ENCODE measurements at places on chromosomes 12 and 14.

- no peak for DNase-seq
Measured at GRCh38 chr12:31961137-31961536, 1.9 kb downstream of the RESF1 start.

- DNase-seq, result peak; percentile 20
Measured at GRCh38 chr12:51262758-51263177, 7.4 kb downstream of the SMAGP start.

- no peak for DNase-seq
Measured at GRCh38 chr12:117360222-117360550, 1.2 kb downstream of the NOS1 start.

- DNase-seq, result peak; percentile 79
Measured at GRCh38 chr14:34462132-34462893, at the start of gene SPTSSA. SPTSSA (minus strand) TSS chr14:34462240; CDS start chr14:34462207, 33 bp downstream.

DNA sequence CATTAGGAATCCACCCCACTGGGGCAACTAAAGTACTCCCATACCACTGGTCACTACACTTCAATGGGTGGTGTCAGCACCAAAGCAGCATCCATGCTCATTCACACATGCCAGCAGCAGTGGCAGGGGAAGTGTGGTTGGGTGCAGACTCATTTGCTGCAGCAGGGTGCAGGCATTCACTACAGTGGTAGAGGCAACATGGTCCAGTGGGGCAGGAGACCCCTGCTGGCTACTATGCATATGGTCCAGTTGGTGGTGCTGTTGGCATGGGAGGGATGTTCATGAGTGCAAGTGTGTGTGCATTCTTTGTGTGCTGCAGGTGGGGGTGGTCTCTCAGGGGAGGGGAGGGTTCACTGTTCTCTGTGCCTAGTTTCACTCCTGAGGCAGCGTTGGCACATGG is 908.4 kb upstream of the NOVA1 start:
- DNase-seq, result no peak

GRCh38 chr12:4822572-4822971 is 87.1 kb upstream of the KCNA1 start:
- no peak for DNase-seq

- DNase-seq, result no peak
Measured at GRCh38 chr14:71181215-71182003, 274.1 kb downstream of the PCNX1 start.

GRCh38 chr14:99899578-99900178 is 106.5 kb downstream of the EML1 start:
- no peak for DNase-seq

GRCh38 chr12:4454315-4454860 is 8.8 kb upstream of the FGF6 start:
- DNase-seq, result no peak

DNA sequence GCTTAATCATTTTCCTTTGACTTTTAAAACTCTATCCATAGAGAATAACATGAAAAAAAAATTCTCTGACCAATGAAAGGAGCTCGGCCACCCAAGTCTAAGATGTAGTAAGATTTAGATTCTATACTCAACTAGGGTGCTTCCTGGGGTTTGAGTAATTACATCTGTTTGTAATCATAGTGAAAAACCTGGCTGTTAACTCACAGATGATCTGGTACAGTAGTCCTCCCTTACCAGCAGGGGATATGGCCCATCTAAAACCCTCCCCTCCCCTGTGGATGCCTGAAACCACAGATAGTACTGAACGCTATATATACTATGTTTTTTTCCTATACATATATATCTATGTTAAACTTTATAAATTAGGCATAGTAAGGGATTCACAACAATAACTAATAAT is 89.2 kb downstream of the DAAM1 start:
- DNase-seq, result no peak

GRCh38 chr12:62435303-62436163 is 31.1 kb upstream of the MON2 start:
- DNase-seq, result peak; percentile 44

- no peak for DNase-seq
Measured at GRCh38 chr14:94952097-94952496, 182.2 kb upstream of the GSC start.

Data from neural crest cell (in vitro differentiated cells).